ENCODE measurements at places on chromosomes 3 and 15. TPM values are rescaled to one million over a fixed set of nuclear protein-coding genes. Genes with fewer than 3 reads are reported as not detected.

The IGSF11 gene
- 0.11 TPM for total RNA-seq

The STX19 gene
- 1.2 TPM for total RNA-seq

The ZNF609 gene
- 24.7 TPM for total RNA-seq

The LRTM1 gene
- total RNA-seq = 0.39 TPM

The ATP1B3 gene
- 36.4 TPM for total RNA-seq

The ILDR1 gene
- not detected for total RNA-seq

The C3orf49 gene
- not detected for total RNA-seq

The HIGD2B gene
- 0.39 TPM for total RNA-seq

The NEDD4 gene
- 40.7 TPM for total RNA-seq

The RFTN1 gene
- 23.9 TPM for total RNA-seq
